ENCODE measurements at places on chromosomes 11 and 22.

DNA sequence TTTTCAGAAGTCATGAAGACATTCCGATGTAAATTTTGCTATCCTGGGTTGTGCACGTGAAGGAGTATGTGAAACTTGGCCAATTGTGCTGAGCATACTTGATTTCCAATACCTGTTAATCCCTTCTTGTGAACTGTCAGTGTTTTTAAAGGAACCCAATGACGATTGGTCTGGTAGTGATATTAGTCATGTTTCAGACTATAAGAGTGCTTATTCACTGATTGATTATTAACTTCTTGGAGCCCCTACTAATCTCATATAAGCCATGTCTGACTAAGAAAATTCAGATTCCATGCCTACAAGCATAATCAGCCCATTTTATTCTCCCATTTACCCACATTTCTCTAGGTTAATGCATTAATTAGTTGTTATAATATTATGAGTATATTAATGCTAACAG is 330.8 kb upstream of the MTNR1B start:
- DNase-seq, result no peak

- no peak for DNase-seq
These were observed 102.7 kb upstream of the OR9Q1 start for GRCh38 chr11:57920971-57921370.

DNA sequence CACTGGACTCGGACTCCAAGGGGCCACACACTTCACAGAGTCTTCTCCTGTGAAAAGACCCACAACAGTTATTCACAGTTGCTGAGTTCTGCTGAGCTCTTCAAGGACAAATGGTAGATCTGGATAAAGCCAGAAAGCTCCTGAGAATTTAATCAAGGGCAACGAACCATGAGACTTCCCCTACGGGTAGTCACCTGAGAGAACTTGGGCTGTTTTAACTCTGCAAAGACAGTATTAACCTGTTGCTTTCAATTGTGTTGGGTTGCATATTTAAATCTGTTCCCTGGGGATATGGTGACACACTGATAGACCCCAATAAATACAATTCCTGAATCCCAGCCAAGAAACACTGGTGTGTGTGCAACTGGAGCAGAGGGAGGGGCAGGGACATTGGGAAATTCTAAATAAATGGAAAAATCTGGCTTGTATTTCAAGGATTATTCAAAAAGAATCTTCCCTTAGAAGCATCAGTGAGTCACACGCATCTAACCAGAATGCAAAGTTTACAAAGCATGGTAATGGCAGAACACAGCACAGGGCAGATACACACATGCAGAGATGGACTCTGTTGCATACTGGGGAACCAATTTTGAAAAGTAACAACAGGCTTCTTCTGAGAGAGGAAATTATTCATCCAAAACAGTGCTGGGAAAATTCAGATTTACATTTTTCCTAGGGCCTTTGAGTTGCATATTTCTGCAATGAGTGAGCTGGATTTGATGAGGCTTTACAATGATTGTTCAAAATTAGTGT is 4.0 kb downstream of the KCNJ1 start:
- DNase-seq, result no peak

DNA sequence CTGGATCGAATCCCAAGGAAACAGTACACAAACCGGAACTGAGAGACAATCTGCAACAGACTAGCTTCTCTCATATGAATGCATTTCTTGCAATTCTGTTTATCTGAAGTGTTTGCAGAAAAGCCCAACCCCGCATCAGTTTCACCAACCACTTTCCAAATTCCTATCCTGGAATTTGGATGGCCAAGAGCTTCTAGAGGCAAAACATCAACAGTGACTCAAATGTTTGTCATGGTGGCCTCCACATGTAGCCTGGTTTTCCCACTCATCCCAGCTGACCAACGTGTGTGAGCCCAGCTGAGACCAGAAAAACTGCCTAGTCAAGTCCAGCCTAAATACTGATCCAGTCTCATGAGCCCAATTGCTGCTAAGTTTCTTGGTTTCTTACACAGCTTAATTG is 8.3 kb upstream of the MIEF1 start:
- DNase-seq, result no peak

DNA sequence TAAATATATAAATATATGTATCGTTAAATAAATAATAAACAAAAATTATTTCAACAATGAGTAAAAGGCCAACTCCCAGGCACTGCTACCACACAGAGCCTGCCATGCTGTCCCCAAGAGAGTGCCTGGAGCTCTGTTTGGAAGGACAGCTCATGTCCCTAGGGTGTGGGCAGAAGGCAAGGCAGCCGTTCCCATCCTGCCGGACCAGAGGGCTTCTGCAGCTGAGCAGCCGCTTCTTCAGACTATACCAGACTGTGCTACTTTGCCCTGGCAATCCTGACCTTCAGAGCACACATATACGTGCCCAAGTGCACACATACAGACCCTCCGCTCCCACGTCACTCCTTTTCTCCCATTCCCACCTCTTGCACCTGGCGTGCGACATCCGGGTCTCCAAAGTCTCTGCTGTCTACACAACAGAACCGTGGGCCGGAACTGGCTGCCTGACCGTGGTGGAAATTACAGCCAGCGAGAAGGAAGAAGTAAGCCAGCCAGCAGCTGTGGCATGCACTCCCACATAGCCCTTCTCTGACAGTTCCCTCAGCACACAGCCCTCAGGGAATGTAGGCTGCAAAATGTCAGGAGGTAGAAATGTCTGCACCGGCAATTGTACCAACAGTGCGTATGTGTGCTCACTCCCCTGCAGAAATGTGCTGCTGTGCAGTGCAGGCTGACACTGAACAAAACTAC is 24.0 kb downstream of the PAX6 start:
- no peak for DNase-seq

GRCh38 chr11:45644981-45645889 is 20.2 kb downstream of the CHST1 start:
- no peak for DNase-seq

DNA sequence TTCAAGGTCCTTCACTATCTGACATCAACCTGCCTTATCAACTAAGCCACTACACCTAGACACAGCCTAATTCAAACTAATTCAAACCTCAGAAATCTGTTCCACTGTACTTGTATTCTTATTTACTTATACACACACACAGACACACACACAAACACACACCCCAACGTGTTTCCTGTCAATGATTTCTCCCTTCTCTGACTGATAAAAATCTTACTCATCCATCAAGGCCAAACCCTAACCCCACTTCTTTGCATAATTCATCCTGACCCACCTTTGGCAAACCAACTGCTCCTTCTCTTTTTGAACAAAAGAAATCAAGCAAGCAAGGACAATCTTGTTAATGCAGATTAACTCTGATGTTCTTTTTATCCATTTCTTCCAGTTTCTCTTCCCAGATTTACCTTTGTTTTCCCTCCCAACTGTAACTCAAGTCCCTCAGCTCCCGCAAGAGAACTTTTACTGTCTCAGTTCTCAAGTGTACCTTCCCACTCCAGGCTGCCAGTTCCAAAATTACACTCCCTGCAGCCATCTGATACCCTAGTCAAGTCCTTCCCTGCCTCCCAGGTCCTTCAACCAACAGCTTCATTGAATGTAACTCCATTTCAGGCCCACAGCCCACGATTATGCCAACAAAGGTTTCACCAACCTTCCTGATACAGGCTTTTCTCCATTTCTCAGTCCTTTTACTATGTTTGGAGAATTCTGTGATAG is 78.3 kb downstream of the PAK1 start:
- no peak for DNase-seq

GRCh38 chr11:18392434-18393321 is 1.7 kb upstream of the LDHA start:
- no peak for DNase-seq

DNA sequence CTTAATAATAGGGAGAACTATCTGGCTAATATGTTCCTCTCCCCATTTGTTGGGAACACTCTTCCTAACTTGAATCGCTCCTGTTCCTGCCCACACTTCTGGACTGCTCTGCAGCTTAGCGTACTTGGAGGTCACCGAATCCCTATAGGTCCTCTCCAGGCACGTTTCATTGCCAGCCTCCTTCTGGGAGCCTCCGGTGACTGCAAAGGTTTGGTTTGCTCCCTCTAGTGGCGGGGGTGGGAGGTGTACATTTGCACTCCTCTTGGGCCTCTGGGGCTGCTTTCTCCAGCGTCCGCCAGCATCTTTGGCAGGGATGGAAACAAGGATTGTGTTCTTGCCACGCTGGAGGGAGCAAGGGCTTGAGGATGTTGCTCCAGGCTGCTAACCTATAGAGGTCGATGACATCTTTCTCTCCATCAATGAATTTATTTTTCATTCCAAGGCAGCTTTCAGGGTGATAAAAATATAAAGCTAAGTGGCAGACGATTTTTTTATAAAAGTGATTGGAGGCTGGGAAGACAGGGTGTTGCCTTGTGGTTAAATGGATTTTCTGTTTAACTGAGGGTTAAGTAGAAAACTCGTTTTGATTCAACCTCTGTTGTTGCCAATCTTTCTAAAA is 48.7 kb downstream of the TSPAN18 start:
- peak; percentile 29 for DNase-seq

DNA sequence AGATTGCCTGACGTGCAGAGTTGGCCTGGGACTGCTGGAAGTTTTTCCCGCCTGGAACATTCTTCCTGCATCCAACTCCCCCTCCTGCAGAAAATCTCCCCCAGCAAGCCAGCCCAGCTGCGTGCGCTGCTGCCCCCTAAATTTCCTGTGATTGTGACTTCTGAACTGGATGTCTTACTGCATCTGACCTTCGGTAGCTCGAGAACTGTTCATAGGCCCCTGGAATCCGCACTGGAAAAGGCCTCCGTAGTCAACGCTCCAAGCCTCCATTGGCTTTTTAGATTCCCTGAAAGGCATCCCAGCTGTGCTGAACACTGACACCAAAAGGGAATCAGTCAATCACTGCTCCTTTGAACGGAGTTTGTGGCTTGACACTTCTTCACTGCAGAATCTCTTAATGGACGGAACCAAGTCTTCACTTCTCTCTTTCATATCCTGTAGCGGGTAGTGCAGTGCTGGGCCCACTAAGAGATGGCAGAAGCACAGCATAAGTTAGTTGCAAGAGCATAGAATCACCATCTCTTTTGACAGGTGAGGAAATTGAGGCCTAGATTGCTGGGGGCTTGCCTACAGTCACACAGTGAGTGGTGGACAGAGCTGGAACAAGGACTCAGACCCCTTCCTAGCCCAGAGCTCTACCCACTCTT is 14.2 kb upstream of the RASD2 start:
- DNase-seq, result no peak

DNA sequence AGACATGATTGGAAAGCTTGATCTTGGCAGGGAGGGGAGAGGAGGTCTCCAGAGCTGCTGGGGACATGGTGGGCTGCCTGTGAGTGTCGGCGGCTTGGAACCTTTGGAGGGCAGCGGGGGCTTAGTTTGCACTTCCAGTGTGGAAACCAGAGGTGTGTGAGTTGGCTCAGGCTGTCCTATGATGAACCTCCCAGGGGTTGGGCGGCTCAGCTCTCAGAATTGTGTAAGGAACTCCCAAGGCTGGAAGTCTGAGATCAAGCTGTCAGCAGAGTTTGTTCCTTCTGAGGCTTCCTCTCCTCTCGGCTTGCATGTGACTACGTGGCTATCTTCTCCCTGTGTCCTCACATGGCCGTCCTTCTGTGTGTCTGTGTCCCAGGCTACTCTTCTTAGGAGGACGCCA is 87.9 kb upstream of the B3GAT1 start:
- DNase-seq, result no peak

DNA sequence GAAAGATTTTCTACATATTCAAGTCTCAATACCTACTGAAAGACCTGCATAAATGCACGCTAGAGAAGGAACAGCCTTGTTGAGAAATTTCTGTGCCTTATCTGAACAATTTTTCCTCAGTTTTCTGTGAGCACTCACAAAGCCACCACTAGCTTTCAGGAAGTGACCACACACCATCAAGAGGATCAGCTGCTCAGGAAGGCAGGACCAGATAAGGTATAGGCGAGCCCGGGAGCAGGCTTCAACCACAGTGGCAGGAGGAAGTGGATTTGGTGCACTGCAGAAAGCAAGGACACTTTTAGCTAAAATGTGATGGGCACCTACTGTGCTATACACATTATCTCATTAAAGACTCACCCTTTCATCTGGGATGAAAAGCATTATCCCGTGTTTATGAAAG is 220.8 kb downstream of the RAB38 start:
- DNase-seq, result no peak

- no peak for DNase-seq
These were observed 55.3 kb downstream of the OTOG start for GRCh38 chr11:17602105-17603001.

GRCh38 chr22:19812910-19813309 is 41.8 kb downstream of the GNB1L start:
- DNase-seq, result no peak

DNA sequence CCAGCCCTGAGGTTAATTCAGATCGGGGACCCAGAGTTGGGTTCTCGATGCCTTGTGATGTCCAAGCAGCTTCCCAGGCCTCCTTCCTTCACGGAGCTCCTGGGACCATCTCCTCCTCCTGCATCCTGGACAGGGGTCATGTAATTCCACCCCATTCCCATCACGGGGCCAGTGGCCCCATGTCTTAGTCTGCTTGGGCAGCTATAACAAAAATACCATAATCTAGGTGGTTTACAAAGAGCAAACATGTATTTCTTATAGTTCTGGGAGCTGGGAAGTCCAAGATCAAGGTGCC is 41.7 kb upstream of the PRDM11 start:
- DNase-seq, result no peak

GRCh38 chr11:14768526-14769188 is 123.4 kb downstream of the CYP2R1 start:
- no peak for DNase-seq
